Calu3 (cell line): ENCODE measurements at places on chromosomes 6 and 20.

DNA sequence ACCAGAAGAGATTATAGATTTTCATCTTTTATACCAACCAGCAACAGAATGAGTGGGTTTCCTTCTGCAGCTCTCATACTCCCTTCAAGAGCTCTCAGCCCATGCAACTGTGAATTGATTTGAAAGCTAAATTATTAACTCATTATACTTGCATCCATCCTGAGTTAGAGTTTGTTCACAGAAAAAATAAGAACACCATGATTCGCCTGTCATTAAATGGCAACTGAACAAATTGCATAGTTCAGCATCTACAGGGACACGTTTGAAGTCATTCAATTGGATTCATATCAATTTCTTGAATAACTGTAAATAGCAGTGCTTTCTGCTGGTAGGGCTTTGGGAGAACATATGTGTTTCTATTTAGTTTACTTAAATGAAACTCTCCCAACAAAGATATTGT, 65.7 kb downstream of the NKAIN2 start:
- no peak for DNase-seq

DNA sequence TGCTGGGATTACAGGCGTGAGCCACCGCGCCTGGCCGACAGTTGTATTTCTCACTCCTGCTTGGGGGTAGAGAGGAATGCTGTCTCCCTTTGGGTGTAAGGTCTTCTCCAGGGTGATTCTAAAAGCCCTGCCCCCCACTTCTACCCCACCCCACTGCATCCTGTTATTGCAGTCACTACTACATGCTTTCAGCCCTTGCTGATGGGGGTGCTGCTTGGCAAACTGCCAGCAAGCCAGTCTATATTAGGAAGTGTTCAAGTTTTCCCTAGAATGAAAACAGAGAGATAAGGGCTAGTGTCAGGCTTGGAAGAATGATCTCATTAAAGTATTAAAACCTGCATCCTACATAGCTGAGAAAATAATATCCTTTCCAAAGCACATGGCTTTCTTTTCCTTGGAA, 31.3 kb downstream of the TTI1 start:
- no peak for DNase-seq

DNA sequence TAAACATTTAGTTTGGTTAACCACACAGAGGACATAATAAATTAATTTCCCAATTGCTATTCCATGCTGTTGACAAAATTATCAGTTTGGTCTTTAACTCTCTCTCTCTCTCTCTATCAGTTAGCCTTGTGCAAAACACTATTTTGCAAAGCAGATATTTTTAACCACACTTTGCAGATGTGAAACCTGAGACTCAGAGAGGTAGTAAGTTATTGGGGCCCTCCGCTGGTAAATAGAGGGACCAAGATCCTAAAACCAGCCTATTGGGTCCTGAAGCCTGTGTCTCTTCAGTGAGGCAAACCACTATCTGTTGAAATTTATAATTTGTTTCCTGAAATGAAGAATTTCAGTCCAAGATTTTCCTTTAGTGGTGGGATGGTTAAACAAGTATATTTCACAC, 231.0 kb downstream of the SOD2 start:
- no peak for DNase-seq

DNA sequence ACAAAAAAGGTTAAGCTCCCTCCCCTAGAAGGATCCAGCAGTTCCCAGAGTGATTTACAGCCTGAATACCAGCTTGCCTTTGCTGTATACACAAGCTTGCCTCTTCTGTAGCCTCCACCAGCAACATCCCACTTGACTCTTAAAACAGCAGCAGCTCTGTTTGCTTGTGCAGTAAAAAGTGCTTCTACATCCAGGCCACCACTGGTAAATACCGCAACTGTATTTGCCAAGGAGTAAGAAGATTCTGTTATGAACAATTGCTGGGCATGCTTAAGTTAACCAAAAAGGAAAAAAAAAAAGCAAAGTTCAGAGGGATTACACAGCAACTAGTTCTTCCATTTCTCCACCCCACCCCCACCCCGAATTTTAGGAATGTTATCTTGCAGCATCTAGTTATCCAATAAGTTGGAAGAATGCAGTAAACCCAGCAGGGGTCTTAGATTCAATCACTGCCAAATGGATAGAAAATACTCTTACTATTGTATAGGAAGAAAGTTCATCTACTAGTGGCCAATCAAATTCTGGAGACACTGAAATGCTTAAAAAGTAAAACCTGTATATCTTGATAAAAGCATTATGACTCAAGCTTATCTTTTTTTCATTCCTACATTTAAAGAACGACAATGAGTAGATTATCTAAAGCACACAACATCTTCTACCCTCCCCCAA, 4.8 kb downstream of the SALL4 start:
- no peak for DNase-seq

- DNase-seq, result peak; percentile 85
Measured at GRCh38 chr6:35736253-35736894, 458 bp upstream of the ARMC12 start.

DNA sequence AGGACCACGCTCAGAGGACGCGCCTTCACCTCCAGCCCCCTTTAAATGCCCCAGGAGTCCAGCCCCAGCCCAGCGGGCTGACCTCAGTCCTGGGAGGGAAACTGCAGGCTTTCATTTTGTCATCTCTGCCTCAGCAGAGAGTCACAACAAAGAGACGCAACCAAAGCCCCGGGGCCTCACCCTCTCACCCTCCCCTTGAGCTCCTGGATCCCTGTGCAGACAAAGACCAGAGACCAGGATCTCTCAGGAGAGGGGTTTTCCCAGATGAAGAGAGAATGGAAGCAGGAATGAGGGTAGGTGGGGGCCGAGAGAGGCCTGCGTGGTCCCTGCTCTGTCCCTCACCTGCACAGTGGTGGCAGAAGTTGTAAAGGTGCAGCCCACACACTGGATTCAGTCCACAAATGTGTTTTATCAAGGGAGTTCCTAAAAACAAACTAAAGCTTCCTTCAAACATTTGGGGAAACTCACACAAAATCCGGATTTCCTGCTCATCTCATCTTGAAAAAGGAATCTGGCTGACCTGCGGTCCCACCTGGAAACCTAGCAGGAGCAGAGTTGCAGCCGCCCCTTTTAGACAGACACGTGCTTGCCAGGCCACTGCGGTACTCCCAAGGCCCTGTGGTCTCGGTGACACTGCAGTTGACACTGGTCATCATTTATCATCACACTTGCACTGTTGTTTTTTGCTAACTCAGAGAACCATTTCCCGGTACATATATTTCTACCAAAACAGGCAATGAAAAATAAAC, 27.1 kb downstream of the PTGIS start:
- DNase-seq, result no peak

DNA sequence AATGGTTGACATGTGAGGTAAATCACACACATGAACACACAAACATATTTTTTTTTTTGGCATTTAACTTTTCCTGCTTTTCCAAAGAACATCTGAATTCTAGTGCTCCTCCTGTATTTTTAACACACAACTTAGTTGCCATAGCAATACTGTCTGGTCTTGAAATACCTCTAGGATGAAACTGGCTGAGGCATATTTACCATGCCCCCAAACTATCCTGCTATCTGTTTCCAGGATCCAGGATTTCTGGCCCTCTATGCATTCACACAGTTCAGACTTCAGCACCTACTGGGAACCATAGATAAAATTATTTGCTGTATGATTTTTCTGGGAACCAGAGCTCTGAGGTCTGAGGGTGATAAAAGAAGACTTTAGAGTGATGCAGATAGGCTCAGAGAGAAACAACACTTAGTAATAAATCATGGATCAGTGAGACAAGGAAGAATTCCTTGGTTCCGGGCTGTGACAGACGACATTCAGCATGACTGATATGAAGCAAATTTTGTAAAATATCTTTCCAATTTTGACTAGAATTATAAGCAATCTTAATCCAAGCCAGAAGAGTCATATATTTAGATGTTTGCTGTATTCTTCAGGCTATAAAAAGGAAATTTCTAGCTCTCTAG, 359.7 kb downstream of the BTBD9 start:
- DNase-seq, result no peak

- DNase-seq, result peak; percentile 76
Measured at GRCh38 chr6:32785781-32786533, 22.6 kb upstream of the HLA-DQB2 start.

- no peak for DNase-seq
Measured at GRCh38 chr6:46014046-46014445, 1.6 kb downstream of the CLIC5 start.

DNA sequence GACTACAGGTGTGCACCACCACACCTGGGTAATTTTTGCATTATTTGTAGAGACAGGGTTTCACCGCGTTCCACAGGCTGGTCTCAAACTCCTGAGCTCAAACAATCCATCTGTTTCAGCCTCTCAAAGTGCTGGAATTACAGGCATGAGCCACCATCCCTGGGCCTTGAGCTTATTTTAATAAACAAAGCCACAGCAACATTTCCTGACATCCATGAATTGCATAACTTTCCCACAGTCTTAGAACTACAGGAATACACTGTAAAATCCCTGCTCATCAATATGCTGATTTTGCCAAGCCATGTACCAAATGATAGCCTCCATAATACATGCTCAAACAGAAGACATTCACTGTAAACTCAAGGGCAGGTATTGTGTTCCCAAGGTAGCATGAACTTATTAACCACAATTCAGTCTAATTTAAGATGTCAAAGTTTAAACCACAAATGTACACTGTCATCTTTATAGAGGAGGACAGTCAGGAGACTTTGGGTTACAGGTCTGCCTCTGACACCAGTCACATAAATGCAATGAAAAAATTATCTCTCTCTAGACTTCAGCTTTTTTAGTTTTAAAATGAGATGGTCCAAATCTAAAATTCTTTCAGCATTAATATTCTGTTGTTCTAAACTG, 40.0 kb downstream of the NUDT3 start:
- DNase-seq, result no peak

GRCh38 chr6:18752278-18753068, 365.3 kb downstream of the RNF144B start:
- DNase-seq, result no peak

- no peak for DNase-seq
Measured at GRCh38 chr6:148109732-148110131, 232.9 kb upstream of the SASH1 start.

GRCh38 chr6:136174510-136174909, 75.6 kb downstream of the MTFR2 start:
- DNase-seq, result no peak

- DNase-seq, result no peak
Measured at GRCh38 chr6:126374372-126374771, 34.5 kb downstream of the CENPW start.

DNA sequence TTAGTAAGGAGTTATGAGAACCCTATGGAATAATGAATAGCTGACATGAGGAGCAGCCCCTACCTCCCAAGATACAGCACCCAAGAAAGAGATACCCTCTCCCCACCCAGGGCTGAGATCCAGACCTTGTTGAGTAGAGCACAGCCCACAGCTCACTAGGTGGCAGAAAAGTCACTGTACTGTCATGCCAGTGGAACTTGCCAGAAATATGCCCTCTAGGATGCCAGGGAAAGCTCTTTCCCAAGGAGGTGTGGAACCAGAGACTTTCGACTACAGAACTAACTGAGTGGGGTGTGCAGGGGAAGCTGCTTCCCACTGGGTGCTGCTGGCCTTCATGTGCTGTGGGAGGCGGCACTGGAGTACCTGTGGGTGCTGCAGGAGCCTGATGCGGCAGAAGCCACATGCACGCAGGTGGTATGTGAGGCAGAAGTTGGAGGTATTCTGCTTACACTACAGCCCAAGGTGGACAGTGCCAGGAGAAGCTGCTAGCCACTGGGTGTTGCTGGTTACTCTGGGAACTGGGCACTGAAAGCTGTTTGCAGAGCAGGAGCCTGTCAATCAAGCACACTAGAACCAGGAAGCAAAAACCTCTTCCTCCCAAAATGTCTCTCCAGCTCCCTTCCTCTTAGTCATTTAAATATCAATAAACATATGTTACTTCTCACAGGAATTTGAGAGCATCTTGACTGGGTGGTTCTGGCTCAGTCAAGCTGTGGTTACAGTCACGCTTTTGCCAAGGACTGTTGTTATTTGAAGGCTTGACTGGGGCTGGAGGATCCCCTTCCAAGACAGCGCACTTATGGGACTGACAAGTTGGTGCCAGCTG, 17.8 kb downstream of the ARMC12 start:
- peak; percentile 49 for DNase-seq

DNA sequence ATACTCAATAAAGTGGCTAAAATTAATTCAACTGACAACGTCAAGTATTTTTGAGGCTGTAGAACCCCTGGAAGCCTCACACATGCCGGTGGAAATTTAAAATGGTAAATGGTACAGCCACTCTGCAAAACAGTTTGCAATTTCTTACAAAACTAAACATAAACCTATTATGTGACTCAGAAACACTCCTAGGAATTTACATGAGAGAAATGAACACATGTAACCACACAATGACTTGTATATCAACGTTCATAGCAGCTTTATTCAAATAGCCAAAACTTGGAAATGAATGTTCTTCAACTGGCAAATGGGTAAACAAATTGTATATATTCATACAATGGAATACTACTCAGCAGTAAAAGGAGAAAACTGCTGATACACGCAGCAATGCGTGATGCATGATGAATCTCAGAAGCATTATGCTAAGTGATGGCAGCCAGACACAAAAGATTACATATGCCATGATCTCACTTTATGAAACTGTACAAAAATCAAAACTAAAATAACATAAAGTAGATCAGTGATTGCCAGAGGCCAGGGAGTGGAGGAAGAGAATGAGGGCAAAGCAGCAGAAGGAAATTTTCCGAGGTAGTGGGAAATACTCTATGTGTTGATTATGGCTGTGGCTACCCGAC, 112.5 kb downstream of the FAM50B start:
- no peak for DNase-seq

GRCh38 chr6:53041356-53041755, 23.8 kb upstream of the FBXO9 start:
- DNase-seq, result no peak

DNA sequence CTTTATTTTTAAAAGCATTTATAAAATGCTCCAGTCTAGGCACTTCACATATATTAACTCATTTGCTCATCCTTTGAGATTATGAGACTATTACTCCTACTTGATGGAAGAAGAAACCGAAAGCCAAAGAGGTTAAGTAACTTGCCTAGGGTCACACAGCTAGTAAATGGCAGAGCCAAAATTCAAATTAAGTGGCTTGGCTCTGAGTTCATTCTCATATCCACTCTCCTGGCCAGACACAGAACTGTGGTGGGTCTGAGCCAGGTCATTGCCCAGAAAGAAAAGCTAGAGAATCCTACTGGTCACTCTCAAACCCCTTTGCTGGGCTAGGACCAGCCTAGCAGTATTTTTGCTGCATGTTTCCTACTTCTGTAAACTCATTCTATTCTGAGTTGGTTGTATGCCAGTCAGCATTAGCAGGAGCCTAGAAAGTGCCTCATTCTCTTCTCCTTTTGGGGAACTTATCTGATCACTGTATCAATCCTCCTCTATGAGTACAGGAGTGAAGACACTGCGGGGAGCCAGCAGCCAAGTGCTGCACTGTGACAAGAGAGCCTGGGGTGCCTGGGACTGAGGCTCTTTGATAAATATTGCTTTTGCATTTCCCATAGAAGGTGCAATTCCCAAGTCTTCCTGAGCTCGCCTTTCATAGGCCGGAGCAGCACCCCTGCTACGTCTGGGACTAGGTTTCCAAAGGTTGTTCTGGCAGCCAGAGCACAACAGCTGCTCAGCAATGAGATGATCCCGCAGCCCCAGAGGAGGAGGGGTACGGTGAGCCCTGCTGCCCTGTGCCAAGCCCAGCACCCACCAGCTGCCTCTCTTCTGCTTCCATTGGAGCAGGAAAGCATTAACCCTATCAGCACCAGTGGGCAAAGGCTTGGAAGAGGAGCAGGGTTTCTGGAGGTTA, 728.3 kb downstream of the MAFB start:
- no peak for DNase-seq

- DNase-seq, result no peak
Measured at GRCh38 chr20:62989201-62989601, 17.6 kb downstream of the BHLHE23 start.
